Activated T-cell treated with anti-CD3 and anti-CD28 coated beads, Interleukin-2, amount 50 U/mL, for 24 hours (primary cell): ENCODE measurements at places on chromosomes 1 and 21.

- no peak for DNase-seq
Observed at GRCh38 chr21:46071082-46071481, 26.8 kb upstream of the COL6A2 start.

DNA sequence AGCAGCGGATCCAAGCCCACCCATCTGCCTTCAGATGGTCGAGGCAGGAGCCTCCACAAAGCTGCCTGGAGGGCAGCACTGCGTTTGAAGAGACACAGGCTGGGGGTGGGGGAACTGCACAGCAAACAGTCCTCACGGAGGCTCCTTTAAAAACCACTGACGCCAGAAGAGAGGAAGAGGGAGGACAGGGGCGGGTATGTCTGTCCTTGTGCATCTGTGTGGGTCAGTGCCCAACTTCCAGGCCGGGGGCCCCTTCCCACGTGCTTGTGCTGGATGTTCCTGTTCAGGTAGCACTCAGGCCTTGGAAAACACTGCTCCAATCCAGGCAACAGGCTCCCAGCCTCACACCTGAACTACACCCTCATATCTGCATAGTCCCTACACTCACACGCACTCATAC, 7.7 kb downstream of the AHDC1 start:
- no peak for DNase-seq

- no peak for DNase-seq
Observed at GRCh38 chr1:113133038-113133437, 60.0 kb downstream of the LRIG2 start.

GRCh38 chr1:111251570-111251969, 24.1 kb downstream of the CHI3L2 start:
- DNase-seq = no peak

DNA sequence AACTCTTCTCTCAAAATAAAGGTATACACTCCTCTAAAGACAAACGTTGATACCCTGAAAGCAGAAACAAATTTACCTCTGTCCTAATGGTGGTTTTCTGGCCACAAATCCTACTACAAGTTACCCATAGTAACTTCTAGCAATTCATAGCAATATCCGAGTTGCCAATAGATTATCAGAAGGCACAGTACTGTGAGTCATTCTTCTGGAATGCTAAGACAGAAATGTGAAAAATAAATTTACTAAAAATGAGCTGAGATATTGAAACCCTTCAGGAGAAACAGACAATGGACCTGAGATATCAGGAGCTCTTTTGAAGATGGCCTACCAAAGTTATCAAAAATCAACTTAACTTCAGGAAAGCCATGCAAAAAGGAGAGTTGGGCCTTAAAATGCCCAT, 715.0 kb upstream of the ADAMTS5 start:
- no peak for DNase-seq

DNA sequence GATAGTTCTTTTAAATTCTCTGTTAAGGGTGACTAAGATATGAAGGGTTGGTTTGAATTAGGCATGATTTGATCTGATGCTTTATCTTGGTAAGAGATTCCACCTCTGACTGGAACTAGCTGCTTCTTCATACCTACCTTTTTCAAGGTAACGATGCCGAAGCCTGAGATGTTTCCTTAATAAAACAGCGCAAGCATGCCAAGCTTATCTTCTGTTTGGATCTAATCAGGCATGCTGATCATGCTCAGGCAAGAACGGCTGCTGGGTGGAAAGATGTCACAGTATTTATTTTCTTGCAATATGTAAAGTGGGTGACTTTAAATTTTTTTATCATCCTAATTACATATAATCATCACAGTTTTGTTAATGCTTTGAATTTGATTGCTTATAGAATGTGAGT, 148.7 kb downstream of the ADGRL2 start:
- no peak for DNase-seq

- DNase-seq = no peak
Observed at GRCh38 chr1:212247179-212247721, 38.0 kb upstream of the PPP2R5A start.

DNA sequence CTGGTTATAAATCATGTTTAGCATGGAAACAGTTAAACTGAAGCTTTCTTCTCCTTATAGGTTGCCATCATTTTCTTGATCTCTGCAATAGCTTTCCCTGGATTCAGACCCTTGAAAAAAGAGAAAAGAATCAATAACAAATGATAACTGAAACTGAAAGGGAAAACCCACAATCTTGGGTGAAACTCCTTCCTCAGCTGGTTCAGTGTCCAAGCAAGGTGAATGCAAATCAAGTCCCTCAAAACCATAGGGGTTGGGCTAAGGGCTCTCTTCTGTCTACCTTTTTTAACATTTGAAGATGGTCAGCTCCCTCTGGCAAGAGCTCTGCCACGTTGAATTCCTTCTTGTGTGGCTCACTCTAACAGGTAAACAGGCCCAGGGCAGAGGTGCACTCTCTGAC, 7.1 kb upstream of the ATP13A2 start:
- DNase-seq = no peak

GRCh38 chr1:119516247-119516646, 9.2 kb downstream of the HSD3B1 start:
- no peak for DNase-seq

DNA sequence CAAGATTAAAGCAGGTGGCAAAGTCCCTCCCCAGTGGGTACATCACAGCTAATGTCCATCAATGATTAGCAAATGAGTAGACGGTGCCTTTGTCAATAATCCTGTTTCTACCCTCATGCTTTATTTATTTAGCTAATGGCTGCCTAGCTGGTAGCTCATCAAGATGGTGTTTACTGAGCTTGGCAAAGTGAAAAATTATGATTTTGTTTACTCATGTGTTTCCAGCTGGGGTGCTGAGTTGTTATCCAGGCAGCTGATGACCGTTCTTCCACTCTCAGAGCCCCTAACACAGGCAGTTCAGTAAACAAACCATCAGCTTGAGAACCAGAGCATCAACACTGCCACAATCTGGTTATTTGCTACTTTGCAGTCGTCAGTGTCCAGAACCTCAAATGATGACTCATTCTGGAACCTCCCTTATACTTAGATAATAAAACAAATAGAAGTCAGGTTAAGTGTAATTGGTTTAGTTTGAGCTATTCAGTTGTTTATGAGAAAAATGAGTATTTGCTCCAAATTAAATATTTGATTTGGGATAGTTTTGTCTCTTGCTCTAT, 163.9 kb downstream of the ST6GALNAC5 start:
- no peak for DNase-seq

- DNase-seq = no peak
Observed at GRCh38 chr1:166972826-166973225, 2.5 kb downstream of the ILDR2 start.

- no peak for DNase-seq
Observed at GRCh38 chr1:41347276-41347675, 14.0 kb upstream of the FOXO6 start.

GRCh38 chr21:25371841-25372425, 235.3 kb downstream of the MRPL39 start:
- DNase-seq = no peak

- DNase-seq = no peak
Observed at GRCh38 chr1:76613886-76614285, 253.4 kb upstream of the ST6GALNAC5 start.

DNA sequence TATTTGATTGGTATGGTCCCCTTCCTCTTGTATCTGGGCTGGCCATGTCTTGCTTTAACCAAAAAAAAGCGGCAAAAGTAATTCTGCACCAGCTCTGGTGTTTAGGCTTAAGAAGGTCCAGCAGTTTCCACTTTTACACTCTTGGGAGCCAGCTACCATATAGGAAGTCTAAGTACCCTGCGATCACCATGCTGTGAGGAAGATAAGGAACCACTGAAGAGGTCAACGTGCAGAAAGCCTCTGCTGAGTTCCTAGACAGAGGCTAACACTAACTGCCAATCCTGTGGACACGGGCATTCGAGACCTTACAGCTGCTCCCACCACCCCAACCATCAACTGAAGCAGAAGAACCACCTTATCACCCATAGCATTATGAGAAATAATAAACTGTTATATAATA, 331.4 kb downstream of the VAV3 start:
- DNase-seq = no peak

GRCh38 chr1:31221072-31221471, 18.6 kb downstream of the NKAIN1 start:
- no peak for DNase-seq

GRCh38 chr1:25068829-25069228, 138.8 kb upstream of the RUNX3 start:
- DNase-seq = no peak

- DNase-seq = no peak
Observed at GRCh38 chr1:21572221-21572620, 63.0 kb downstream of the ALPL start.

DNA sequence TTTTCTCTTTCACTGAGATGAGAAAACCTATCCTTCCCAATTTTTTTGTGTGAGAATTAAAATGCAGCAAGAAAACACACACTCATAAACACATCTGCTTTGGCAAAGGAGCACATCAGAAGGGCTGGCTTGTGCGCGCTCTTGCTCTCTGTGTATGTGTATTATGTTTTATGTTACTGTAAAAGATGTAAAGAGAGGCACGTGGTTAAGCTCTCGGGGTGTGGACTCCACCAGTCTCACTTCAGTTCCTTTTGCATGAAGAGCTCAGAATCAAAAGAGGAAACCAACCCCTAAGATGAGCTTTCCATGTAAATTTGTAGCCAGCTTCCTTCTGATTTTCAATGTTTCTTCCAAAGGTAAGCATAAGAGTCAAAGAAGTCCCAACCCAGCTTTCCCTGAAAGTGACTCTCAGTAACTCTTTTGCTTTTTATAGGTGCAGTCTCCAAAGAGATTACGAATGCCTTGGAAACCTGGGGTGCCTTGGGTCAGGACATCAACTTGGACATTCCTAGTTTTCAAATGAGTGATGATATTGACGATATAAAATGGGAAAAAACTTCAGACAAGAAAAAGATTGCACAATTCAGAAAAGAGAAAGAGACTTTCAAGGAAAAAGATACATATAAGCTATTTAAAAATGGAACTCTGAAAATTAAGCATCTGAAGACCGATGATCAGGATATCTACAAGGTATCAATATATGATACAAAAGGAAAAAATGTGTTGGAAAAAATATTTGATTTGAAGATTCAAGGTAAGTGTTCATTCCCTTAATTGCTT, at the start of gene CD2:
CD2 (plus strand) TSS at position 233 of the 780 bp plus-strand sequence; CDS start at position 296, 63 bp downstream.
- peak; percentile 66 for DNase-seq

DNA sequence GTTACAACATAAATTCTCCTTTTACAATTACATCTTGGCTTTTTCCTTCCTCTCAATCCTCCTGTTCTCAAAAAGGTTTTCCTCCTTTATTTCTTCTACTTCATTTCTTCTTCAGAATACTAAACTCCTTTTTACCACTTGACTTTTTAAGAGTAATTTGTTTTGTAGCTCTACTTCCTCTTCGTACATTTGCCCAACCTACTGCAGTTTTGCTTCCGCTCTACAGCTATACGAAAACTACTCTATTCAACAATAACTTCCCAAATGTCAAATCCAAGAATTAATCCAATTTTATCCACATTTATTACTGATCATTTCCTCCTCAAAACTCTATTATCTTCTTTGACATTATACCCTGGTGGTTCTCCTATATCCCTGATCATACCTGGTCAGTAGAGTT, 3.4 kb downstream of the GDAP2 start:
- DNase-seq = no peak

DNA sequence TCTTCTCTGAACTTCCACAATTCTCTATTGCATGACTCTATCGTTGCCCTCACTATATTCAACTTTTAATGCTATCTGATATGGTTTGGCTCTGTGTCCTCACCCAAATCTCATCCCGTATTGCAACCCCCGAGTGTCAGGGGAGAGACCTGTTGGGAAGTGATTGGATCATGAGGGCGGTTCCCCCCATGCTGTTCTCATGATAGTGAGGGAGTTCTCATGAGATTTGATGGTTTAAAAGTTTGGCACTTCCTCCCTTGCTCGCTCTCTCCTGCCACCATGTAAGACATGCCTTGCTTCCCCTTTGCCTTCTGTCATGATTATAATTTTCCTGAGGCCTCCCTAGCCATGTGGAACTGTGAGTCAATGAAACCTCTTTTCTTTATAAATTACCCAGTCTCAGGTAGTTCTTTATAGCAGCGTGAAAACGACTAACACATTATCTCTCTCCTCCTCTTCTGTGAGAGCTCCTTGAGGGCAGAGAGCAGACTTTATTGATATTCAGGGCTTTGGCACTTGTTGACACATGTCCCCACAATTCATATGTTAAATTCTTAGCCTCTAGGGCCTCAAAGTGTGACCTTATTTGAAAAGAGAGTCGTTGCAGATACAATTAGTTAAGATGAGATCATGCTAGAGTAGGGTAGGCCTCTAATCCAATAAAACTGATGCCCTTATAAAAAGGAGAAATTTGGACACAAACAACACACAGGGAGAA, 52.1 kb downstream of the ADCY10 start:
- no peak for DNase-seq

GRCh38 chr1:240562779-240563178, 49.2 kb downstream of the GREM2 start:
- no peak for DNase-seq

DNA sequence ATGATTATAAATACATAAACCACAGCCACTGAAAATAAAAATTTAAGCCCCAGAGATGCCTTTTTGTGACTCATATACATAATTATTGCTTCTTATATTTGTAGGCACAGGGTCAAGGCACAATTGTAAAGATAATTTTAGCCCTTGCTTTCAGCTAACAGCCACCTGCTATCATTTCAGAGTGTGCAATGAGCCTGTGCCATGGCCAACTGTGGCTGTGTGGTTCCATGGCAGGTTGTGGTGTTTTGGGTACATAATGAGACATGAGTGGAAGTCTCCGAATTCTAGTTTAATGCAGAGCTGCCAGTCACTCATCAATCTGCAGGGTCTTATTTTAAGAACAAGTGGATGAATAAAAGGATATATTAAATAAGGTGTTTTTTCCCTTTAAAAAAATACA, 346.9 kb upstream of the SNX7 start:
- no peak for DNase-seq

DNA sequence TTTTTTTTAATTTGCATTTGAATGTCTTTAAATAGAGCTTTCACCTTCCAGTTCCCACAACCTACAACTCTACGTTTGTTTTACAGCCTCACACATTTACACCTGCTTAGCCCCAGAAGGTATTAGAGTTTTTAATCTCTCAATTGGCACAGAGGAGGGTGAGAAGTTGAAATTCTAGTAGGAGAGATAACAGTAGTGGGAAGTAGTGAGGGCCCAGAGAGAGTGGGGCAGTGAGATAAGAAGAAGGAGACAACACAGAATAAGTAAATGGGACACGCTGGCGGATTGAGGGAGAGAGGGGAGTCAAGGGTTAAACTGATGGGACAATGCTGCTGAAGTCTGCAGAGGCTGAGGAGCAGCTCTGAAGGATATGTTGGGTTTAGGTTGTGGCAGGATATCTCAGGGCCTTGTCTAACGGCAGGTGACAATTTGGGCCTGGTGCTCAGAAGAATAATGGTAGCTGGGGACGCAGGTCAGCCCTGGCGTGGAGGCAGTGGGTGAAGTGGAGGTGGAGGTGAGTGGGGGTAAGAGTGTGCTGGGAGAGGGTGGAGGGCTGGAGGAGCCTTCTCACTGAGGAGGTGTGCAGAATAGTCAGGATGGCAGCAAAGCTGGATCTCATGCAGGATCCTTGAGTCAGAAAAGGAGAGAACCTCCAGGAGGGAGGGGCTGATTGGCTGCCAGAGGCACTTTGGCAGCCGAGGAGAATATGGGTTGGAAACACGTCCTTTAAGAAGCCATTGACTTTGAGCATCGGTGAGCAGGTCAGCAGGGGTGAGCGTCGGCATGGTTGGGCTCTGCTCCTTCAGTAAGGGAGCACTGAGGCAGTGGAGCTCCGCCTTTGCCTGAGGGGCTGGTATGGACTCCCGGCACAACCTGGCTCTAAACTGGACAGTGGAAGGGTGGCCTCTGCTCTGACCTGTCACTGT, 72.9 kb downstream of the SYT6 start:
- no peak for DNase-seq

- DNase-seq = no peak
Observed at GRCh38 chr1:56472860-56473259, 106.5 kb downstream of the PLPP3 start.
